ENCODE measurements at places on chromosomes 5 and 9. TPM values are rescaled to one million over a fixed set of nuclear protein-coding genes. Genes with fewer than 3 reads are reported as not detected.

Gene TMEM252
- total RNA-seq: not detected

Gene WWC1
- 14.7 TPM for total RNA-seq

Gene CDH10
- total RNA-seq: 19.7 TPM

Gene LHX3
- 3.8 TPM for total RNA-seq

Gene FOXI1
- 0.21 TPM for total RNA-seq

Gene MARCHF3
- 17.9 TPM for total RNA-seq

Gene SYNPO
- total RNA-seq: 5.6 TPM

Gene SPACA9
- 6.3 TPM for total RNA-seq

Gene SAP30L
- total RNA-seq: 14.6 TPM

Gene TNFSF15
- 0.16 TPM for total RNA-seq

Gene SHOC1
- total RNA-seq: 0.33 TPM

Gene IL4
- not detected for total RNA-seq

Gene SPATA31C1
- 0.57 TPM for total RNA-seq

Gene PIK3R1
- 14.6 TPM for total RNA-seq

Gene SDHA
- total RNA-seq: 103 TPM

Gene GOLM1
- total RNA-seq: 47.1 TPM

Gene TXNDC8
- total RNA-seq: not detected

Gene AIF1L
- 2.0 TPM for total RNA-seq

Gene JAKMIP2
- 37.1 TPM for total RNA-seq

Gene AK8
- total RNA-seq: 0.92 TPM

Gene ZNF367
- total RNA-seq: 0.25 TPM

Gene GRK6
- total RNA-seq: 19.5 TPM

Gene GRHPR
- total RNA-seq: 149 TPM

Gene GLRA1
- total RNA-seq: 0.64 TPM

Gene HTR1A
- total RNA-seq: 0.25 TPM

Gene NR3C1
- total RNA-seq: 5.6 TPM

Gene PCDHA9
- total RNA-seq: 1.1 TPM

Gene GAPT
- 0.14 TPM for total RNA-seq

Gene ORM2
- not detected for total RNA-seq

Gene KCNIP1
- total RNA-seq: 0.16 TPM

Gene C5
- total RNA-seq: 2.2 TPM

Gene SLC23A1
- 1.0 TPM for total RNA-seq

Gene SLC6A7
- 1.4 TPM for total RNA-seq

Gene ECSCR
- not detected for total RNA-seq

Gene FREM1
- total RNA-seq: 5.2 TPM

Gene C5orf63
- 11.3 TPM for total RNA-seq

Gene TAF9
- 67.1 TPM for total RNA-seq

Gene SAXO1
- total RNA-seq: 1.0 TPM

Gene N4BP3
- total RNA-seq: 0.32 TPM

Gene PLPP6
- total RNA-seq: 10.0 TPM

Gene PRR16
- total RNA-seq: 0.96 TPM

Gene CRHBP
- total RNA-seq: 0.25 TPM

Gene VPS13A
- 35.1 TPM for total RNA-seq

Gene STPG3
- total RNA-seq: not detected

Gene TMEFF1
- total RNA-seq: 38.0 TPM

Measured in motor neuron (in vitro differentiated cells).